ENCODE measurements at places on chromosomes 6 and 20. TPM values are rescaled to one million over a fixed set of nuclear protein-coding genes. Genes with fewer than 3 reads are reported as not detected.
A peak's percentile ranks its signal among the peaks of the same experiment; 100 is the strongest.

- DNase-seq, result no peak
Measured at GRCh38 chr20:47382746-47383415, 26.4 kb upstream of the ZMYND8 start.

DNA sequence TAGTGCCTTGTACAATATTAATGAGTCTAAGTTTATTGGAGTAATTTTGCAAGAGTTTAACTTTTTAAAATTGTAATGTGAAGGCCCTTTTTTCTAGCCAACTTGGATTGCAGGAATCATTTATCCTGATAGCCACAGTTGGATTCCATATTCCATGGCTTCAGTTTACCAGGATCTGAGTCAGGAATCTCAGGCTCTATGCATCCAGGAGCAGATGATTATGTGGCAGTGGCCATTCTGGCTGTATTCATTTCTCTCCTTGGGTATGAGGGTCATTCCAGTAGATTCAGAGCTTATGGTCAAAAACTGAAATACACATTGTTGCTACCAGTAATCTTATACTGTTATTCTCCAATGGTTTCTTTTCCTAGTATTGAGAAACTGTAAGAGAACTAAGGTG, 2.9 kb downstream of the AIG1 start:
- DNase-seq, result no peak

GRCh38 chr20:909641-910040, 6.5 kb downstream of the ANGPT4 start:
- DNase-seq, result no peak

The PRDM13 gene
- total RNA-seq, result not detected

The LGSN gene
- not detected for total RNA-seq

- no peak for DNase-seq
Measured at GRCh38 chr6:131524695-131525336, 48.2 kb upstream of the ARG1 start.

DNA sequence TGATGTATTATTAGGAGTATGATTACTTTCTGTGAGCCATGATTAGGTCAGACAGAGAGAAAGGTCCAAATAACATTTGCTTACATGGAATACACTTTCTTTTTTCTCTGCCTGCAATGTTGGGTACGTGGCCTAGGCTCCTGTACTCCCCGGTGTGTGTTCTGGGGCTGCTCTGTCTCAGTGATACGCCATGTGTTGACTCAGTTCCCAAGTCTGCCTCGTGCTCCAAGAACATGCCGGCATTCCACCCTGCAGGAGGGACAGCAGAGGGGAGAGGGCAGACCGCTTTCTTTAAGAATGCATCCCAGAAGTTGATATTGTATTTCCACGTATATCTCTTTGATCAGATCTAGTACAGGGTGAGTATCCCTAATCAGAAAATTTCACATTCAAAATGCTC, 33.3 kb upstream of the THBS2 start:
- DNase-seq, result no peak

- DNase-seq, result peak; percentile 63
Measured at GRCh38 chr6:112571488-112572270, 224.5 kb downstream of the RFPL4B start.

- no peak for DNase-seq
Measured at GRCh38 chr20:64168381-64169090, 4.3 kb downstream of the MYT1 start.

GRCh38 chr20:1815502-1816085, 79.6 kb upstream of the SIRPA start:
- DNase-seq, result no peak

The RNF114 gene
- 44.5 TPM for total RNA-seq

DNA sequence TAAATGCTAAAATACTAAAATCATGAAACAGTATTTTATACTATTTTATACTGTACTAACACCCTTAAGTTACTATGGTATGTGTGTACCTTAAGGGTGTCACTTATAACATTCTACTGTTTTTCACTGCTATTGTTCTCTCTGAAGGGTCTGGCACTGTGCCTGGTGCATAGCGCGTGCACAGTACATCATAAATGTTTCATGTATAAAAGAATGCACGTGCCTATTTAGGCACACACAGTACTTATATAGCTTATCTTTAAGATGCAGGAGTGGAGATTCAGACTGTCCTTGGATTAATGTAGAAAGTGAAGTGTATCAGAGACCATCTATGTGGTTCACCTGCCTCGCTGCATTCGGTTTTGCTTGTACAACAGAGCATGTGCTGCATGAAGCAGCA, 64.0 kb upstream of the SGK1 start:
- DNase-seq, result no peak

- no peak for DNase-seq
Measured at GRCh38 chr20:49935746-49936152, 448 bp upstream of the RNF114 start.

DNA sequence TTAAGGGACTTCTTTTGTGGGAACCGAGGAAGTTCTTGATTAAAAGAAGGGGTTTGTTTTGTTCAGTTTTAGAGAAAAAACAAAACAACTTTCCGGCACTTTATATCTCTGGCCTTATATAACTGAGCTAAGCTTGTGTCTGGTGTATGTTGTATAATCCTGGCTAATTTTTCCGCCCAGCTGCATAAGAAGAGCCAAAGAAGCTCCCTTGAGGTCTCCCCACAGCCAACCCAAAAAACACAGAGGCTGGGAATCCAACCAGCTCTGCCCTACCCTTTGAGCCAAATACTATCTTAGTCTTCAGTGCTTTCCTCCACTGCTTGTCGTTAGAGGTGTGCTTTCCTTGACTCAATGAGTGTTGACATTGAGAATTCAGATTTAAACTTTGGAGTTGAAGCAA, 45.5 kb upstream of the RNF146 start:
- DNase-seq, result no peak

The PSMF1 gene
- total RNA-seq, result 119 TPM

The SOX18 gene
- 39.4 TPM for total RNA-seq

The HAO1 gene
- total RNA-seq, result not detected

- no peak for DNase-seq
Measured at GRCh38 chr6:101706576-101706975, 313.1 kb downstream of the GRIK2 start.

The ANKRD66 gene
- total RNA-seq, result not detected
